ENCODE measurements at places on chromosomes 7 and 10. TPM values are rescaled to one million over a fixed set of nuclear protein-coding genes. Genes with fewer than 3 reads are reported as not detected.

Gene PTPRN2
- total RNA-seq: 4.0 TPM

Gene LAMB4
- total RNA-seq: not detected

Gene SFTPD
- total RNA-seq: 0.70 TPM

Gene HGF
- 1.1 TPM for total RNA-seq

DNA sequence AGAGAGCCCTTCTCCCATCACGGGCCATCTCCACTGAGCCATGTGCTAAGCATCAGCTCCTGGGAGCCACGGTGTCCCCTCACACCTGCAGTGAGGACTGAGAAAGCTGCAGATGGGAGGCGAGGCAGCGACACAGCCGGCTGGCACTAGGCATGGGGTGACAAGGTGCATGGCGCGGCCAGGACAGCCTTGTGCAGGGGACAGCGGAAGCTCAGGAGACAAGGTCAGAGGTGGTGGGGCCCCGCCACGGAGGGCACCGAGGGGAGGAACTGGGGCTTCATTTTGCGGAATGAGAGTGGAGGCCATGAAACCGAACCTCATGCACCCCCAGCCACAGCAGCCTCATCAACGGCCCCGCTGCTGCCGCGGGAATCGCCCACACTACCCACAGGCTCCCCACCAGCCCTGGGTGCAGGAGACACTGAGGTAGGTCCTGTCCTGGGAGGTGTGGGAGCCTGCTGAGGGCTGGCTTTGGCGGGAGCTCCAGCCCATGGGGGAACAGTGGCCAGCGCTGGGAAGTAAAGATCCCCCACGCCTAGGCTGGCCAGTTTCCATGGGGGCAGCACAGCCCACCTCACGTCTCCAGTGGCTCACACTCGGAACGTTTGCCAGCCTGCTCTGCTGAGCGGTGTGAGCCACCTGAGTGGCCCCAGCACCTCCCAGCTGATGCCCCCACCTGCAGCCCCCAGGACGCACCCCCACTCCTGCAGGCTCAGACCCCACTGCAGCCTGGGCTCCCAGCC, 71.2 kb upstream of the INSIG1 start:
- no peak for DNase-seq
- H3K36me3 ChIP-seq: no peaks in the 10 kb centered on the region
- no peak overlapping the region for H3K4me3 ChIP-seq
- H3K27ac ChIP-seq: no peak overlapping the region
- peaks cover 14% of the 10 kb centered on the region for H3K4me1 ChIP-seq
